Stimulated activated naive CD4-positive, alpha-beta T cell treated with Interleukin-2 at 50 U/mL for 16 hours (primary cell): ENCODE measurements at places on chromosomes 1 and 21.

GRCh38 chr1:227072991-227073390, 132.9 kb downstream of the COQ8A start:
- no peak for DNase-seq

GRCh38 chr21:34968414-34969333, 80.4 kb downstream of the RUNX1 start:
- no peak for DNase-seq

DNA sequence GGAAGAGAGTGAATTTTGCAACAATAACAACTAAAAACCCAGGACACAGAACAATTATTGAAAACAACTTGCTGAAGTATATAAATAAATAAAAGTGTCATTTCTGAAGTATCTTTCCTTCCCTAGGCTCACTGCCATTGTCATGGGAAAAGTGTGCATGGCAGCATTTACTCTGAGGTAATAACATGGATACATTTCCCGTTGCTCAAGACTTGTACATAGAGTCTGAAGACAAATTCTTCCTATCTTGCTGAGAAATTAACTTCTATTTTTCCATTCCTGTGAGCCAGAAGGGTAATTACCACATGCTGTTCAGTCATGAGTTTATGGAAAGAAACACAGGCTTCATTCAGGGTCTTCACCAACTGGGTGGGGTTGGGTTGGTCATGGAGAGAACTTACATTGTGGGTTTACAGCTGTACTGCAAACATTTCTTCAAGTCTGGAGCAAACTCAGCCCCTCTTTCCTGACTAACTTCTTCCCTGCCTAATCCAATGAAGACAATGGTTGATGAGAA, 32.2 kb downstream of the ST6GALNAC3 start:
- no peak for DNase-seq

GRCh38 chr21:41972511-41973205, 18.8 kb upstream of the C2CD2 start:
- no peak for DNase-seq

- DNase-seq = no peak
Measured at GRCh38 chr1:179786815-179787685, 44.0 kb downstream of the FAM163A start.

GRCh38 chr1:224874775-224875174, 54.7 kb upstream of the DNAH14 start:
- DNase-seq = no peak

DNA sequence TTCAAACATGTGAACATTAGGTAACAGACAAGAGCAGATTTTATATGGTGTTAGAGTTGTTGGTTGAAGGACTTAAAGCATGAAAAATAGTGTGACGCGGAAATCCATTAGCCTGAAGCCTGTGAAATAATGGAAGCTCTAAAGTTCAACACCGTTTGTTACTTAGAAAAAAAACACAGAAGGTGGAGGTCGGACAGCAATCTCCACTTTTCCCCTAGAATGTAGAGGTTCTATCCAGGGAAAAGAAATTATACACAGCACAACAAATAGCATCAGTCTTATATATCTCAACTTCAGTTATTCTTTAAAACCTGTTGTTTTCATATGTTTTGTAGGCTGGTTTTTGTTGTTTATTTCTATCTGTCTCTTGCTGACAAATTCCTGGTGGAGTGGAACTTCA, 1.9 kb downstream of the RCAN3 start:
- DNase-seq = no peak
